ENCODE measurements at places on chromosomes 16 and 17. TPM values are rescaled to one million over a fixed set of nuclear protein-coding genes. Genes with fewer than 3 reads are reported as not detected.

DNA sequence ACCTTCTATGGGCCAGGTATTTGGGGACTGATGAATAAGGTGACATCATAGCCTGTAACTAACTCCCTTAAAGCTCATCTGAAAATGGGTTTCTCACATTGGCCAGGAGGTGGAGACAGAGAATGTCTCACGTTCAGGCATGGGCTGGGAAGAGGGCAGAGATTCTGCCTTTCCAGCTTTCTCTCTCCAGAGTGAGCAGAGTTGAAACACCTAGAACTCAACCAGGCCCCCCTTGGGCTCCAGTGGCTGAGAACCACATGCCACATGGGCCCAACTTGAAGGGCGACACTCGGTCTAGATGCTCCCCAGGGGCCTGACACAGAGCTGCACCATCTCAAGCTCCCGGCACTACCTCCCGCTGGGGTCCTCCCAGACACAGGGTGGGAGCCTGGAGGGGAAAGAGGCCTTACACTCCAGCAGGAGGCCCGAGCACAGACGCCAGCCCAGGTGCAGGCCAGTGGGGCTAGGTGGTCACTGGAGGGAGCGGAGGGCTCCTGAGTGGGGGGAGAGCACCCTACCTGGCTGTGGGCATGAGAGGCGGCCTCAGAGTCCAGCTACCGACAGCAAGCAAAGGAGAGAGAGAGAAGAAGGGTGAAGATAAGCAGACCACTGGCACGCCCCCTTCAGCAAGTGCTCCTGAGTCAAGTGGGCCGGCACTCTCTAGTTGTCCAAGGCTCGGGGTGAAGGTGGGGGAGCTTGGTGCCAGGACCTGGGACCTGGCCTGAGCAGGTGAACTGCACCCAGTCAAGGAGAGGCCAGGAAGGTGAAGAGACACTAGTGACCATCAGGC lies 55.9 kb downstream of the MYO18A start:
- DNase-seq = peak; percentile 76

GRCh38 chr16:10921536-10922327 lies 20.5 kb downstream of the DEXI start:
- no peak for DNase-seq

Gene NAGS
- polyA plus RNA-seq = 3.4 TPM

Gene PPY
- 0.78 TPM for polyA plus RNA-seq

GRCh38 chr16:6091021-6091420 lies 993.4 kb upstream of the EEF2KMT start:
- DNase-seq = no peak

Gene DUXB
- polyA plus RNA-seq = 0.28 TPM

Data from renal pelvis (tissue), 12 donors.